ENCODE measurements at places on chromosomes 5 and 9.

DNA sequence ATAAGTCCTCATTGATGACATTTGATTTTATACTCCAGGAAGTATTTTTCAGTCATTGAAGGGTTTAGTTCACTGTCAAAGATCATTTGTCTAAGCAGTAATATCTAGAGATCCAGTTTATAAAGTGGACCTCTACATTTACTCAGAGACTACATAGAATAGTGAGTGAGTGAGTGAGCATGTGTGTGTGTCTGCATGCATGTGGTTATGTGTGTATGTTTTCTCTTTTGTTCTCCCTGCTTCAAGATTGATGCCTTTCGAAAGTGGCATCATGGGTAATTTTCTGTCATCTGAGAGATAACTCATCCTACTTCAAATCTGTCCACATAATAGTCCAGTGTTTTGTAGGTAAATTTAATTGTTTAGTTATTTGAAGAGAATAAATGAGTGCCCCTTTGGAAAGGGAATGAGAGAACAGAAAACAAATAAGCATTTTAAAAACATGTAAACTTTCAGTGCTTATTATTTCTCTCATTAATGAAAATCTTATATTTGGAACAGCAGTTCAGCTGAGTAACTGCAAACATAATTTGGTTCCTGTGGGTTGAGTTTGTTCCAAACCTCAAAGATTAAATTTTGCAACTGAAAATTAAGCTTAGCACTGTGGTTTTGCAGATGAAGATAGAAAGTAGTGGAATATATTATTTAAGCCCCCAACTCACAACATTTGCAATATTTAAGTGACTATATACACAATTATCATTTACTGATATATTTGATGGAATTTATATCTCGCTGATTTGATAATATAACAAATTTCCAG lies 1295.1 kb upstream of the C9orf72 start:
- no peak for DNase-seq

DNA sequence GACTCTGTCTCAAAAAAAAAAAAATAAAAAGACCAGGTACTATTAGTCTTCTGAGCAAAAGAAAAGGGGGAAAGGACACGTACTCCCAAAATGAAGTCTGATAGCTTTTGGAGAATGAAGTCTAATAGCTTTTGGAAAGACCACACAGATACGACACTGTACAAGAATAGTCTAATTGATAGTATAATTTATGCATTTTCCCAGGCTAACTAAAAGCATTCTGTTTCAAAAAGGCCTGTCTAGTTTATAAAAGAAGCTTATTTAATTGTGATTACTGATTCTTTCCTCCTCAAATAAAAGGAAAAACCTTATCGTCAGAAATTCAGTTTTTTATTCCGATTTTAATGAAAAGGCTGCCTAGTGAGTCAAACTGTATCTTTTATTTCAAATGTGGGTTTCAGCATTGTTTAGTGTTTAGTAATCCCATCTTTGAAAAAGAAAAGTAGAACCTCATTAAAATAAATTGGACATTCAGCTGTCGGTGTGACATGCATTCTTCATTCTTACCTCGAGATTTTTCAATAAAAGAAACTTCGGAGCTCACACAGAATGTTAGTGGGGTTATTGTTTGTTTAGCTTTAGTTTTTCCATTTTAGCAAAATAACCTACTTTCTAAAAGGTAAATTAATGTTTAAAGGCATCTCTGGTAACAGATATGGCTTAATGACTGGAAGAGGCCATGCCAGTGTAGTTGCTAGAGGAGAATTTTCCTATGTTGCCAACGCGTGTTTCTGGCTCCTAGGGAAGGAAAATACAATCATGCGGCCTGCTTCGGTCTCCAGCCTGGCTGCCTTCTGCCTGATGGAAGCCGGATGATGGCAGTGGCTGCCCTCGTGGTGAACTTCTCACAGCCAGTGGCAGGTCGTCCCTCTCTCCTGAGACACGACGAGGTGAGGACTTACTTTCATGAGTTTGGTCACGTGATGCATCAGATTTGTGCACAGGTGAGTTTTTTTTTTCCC lies 70.0 kb downstream of the NLN start:
- no peak for DNase-seq

DNA sequence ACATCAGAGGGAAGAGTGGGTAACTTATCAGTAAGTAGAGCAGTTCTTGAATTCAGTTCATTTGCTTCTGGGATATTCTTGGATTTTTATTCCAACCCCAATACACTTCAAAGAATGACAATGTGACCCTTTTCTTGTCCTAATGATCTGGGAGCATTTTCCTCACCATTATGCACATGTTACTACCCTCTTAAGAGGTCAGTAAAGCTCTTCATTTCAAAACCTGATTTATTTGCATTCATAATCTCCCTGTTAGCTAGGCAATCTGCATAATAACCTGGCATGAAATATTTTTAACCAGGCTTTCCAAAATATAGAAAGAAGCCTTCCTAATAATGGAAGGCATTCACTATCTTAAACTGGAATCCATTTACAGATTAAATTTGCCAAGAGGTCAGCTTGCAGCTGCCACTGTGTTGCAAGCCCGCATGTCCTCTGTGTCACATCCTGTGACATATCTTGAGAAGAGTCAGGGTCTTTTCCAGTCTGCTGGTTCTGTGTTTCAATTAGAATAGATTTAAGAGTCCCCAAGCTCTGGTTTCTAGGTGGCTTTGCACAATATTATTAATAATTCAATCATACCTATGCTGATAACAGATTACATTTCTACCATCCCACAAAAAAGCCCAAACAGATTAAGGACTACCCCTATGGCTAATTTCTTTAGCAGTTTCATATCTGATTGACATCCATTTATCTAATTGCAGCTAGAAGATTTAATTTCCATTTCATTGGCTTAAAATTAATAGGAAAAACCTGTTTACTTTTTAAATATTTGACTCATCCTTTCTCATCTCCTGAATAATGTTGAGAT lies 30.9 kb upstream of the PPP2R2B start:
- no peak for DNase-seq

- DNase-seq, result no peak
These were observed 257.8 kb downstream of the SAXO1 start for GRCh38 chr9:18775241-18775640.

GRCh38 chr5:33102551-33102950 lies 338.2 kb upstream of the TARS1 start:
- DNase-seq, result no peak

DNA sequence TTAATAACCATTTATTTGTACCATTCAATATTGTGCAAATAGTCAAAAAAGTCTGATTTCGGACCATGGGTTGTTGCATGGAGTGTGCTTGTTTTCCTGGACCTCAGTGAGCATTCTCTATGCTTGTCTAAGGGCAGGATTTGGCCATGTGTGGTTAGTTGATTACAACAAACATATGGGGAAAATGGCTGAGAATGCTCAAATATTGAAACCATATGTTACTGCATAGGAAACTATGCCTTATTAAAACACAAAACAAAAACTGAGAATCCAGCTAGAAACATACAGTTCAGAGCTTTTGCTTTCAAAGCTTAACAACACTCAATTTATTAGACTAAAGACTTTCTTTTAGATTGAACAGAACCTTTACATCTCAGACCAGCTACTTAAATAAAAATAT lies 928.3 kb downstream of the NR2F1-AS1 start:
- DNase-seq, result no peak

DNA sequence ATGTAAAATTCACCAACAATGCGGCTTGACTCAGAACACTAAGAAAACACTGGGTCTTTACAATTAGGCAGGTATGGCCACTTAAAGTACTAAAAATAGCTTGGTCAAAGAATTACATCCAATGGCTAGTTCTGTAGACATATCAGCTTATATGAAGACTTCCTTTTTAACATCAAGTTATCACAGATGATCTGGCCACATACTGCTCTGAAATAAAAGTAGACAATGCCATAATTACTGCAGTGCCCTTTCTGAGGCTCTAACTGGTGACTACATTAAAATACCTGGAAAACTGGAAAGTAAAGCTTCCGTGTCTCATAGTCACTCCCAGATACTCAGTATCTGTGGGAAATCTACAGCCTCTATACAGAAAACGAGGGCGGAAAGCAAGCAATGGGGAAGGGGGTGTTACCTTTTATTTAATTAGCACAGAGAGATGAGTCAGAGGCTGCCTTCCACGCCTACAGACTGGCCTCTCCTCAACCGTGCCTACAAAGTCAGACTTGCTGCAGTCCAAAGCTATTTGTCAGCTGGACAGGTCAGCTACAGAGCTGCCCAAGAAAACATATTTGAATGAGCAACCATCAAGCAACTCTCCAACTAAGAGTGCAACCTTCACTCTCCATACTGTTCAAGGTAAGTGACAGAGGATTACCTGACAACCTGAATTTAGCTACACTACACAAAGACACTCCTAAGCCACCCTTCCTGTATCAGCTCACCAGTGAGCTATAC lies 8.7 kb downstream of the SERINC5 start:
- peak; percentile 31 for DNase-seq

DNA sequence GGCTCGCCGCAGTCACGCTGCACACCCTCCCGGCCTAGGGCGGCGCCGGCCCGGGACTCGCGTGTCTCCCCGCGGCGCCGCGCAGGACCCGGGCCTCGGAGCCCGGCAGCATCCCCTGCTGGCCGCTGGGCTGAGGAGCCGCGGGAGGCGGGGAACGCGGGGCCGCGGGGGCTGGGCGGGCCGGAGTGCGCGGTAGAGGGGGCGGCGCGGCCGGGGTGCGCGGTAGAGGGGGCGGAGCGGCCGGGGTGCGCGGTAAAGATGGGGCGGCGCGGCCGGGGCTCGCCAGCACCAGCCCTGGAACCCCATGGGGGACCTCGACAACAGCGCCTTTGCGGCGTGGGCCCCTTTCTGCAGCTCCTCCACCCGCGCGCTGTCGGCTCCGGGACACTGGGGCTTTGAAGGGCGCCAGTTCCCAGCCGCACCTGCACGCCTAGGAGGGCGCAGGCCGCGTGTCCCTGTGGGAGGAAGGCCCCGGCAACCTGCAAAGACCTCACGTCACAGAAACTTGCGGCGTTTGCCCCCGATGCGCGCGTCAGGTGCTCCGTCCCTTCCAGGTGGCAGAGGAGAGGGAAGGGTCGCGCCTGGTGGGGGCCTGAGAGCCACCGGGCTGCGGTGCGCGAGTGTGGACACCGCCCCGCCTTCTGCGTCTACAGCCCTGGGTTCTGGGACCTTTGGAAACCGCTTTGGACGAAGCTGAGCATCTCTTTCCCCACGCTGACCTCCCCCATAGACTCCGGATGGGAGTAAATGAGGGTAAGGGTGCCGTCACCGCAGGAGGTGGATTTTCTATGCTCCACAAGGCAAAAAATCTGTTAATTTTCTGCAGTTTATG lies 49.6 kb downstream of the NSUN2 start:
- DNase-seq, result no peak

- DNase-seq, result no peak
These were observed 485.9 kb upstream of the KLF4 start for GRCh38 chr9:107975426-107976010.

DNA sequence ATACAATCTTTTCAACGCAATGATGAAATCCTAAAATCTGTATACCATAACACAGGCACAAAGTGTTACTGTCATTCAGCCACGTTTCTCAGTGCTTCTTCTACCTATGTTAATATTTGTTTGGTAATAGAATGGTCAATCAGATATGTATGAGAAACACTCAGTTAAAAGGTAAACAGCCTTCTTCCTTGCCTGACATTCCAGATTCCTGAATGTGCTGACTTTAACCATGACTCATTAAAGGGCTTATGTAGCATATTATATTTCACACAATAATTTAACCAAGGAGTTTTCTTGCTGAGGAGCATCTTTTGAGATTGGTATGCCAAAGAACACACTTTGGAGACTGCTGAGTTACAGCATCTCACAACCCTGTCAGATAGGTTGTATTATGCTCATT lies 187.6 kb downstream of the CETN3 start:
- DNase-seq, result no peak

DNA sequence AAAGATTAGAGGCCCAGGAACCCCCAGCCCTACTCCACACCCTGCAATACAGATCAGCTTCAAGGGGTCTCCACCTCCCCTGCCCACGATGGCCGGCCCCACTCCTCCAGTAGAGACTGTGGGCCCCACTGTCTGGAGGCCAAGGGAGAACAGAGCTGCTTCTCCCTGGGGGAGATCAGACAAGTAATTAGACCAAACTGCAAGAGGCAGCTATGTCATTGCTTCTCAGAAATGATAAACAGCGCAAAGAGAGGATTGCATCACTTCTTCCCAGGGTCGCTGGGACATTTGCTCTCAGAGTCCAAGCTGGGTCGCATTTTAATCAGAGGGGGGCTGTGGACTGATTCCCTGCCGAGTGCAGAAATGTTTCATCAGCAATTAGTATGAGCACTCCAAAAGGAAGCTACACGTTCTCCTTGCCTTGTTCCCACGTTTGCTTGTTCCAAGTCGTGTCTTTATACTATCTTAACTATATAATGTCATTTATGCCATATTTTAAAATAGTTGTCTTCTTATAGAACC lies 59.9 kb downstream of the ROPN1L start:
- DNase-seq, result no peak

- no peak for DNase-seq
These were observed 98.1 kb upstream of the SV2C start for GRCh38 chr5:75985077-75985476.

DNA sequence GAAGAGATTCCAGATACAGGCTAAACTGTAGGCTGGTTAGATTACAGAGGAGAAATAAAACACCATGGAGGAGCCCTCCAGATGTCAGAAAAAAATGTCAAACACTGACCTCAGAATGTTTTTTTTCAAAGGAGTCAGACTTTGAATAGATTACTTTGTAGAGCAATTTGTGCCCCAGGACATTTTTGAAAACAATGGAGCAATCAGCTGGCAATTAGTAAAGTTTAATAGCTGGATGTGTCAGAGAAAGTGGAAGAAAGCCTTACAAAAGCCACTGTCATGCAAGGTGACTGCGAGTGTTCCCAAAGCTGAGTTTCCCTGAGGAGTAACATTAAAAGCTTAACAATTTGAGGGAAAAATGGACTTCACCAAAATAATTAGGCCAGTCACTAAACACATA lies 417.8 kb upstream of the CTNND2 start:
- no peak for DNase-seq

DNA sequence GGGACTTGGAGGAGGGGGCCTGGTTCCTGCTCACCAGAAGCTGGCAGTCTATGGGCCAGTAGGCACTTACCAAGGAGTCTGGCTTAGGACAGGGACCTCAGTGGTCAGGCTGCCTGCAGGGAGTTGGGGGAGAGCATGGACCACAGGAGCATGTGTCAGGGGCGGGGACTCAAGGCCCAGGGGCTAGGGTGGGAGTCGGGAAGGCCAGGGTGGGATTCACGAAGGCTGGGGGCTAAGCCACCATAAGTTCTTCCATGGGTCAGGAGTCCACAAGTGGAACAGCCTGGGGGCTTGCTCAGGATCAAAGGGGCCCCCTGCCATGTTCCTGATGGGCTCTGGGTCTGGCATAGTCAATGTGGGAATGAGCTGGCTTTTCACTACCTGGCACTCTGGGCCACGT lies 11.5 kb upstream of the SLC25A48 start:
- DNase-seq, result no peak

- DNase-seq, result no peak
These were observed 5.5 kb downstream of the ADAMTSL1 start for GRCh38 chr9:18479405-18479804.
